HFFc6 (cell line): ENCODE measurements at places on chromosomes 1 and 21.
A peak's percentile ranks its signal among the peaks of the same experiment; 100 is the strongest.

DNA sequence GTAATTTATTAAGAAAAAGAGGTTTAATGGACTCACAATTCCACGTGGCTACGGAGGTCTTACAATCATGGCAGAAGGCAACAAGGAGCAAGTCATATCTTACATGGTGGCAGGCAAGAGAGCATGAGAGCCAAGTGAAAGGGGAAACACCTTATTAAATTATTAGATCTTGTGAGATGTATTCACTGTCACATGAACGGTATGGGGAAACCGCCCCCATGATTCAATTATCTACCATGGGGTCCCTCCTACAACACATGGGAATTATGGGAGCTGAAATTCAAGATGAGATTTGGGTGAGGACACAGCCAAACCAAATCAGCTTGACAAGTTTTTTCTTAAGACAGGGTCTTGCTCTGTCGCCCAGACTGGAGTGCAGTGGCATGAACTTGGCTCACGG, 14.3 kb downstream of the DAP3 start:
- peaks cover 32% of the 10 kb centered on the region for H3K4me1 ChIP-seq
- no peaks in the 10 kb centered on the region for H3K27me3 ChIP-seq
- peaks cover 5% of the 10 kb centered on the region; the same call in 1 of the 2 replicates for H3K36me3 ChIP-seq
- H3K27ac ChIP-seq = no peak overlapping the region

DNA sequence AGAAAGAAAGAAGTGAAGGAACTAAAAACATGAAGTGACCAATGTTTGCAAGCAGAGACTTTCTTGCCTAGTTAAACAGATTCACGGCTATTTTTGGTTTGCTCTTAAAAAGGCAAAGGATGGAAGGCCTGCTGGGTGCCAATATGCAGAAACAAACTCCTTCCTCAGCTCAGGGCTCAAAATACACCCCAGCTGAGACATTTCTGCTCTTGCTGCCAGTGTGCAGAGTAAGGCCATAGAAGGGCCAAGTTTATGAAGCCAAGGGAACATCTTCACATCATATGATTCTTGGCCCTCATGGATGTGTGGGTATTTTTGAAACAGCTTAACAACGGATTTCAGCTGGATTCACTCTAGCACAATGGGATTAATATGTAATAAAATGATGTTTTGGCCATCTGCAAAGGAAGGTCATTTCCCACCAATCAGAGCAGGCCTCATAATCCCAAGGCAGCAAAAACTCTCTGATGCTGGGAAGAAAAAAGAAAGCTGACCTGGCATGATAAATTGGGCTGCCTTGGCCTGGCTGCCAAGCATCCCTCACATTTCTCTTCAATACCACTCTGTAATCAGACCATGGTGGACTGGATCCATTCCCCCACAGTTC, 70.7 kb downstream of the CAPZB start:
- no peak for DNase-seq
- peaks cover 4% of the 10 kb centered on the region; the same call in 1 of the 2 replicates for H3K27me3 ChIP-seq
- H3K36me3 ChIP-seq = peaks cover 43% of the 10 kb centered on the region
- peaks cover 70% of the 10 kb centered on the region for H3K4me1 ChIP-seq

DNA sequence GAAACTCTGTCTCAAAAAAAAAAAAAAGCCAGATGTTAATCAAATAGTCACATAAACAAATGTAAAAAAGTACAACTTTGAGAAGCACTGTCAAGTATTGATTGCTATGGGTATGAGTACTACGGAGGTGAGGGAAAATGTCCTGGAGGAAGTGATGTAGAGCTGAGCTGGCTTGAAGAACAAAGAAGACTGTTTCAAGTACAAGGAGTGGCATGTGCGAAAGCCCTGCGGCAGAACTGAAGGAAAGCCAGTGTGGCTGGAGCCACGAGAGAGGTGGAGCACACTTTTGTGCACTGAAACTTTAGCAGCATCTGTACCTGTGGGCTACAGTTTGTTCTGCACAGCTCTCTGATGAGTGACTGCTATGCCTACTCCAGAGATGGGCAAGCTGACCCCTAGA, 5.4 kb upstream of the RPS6KA1 start:
- no peaks in the 10 kb centered on the region for H3K36me3 ChIP-seq
- no peak for DNase-seq
- no peak overlapping the region for H3K27ac ChIP-seq
- H3K4me3 ChIP-seq = no peak overlapping the region

DNA sequence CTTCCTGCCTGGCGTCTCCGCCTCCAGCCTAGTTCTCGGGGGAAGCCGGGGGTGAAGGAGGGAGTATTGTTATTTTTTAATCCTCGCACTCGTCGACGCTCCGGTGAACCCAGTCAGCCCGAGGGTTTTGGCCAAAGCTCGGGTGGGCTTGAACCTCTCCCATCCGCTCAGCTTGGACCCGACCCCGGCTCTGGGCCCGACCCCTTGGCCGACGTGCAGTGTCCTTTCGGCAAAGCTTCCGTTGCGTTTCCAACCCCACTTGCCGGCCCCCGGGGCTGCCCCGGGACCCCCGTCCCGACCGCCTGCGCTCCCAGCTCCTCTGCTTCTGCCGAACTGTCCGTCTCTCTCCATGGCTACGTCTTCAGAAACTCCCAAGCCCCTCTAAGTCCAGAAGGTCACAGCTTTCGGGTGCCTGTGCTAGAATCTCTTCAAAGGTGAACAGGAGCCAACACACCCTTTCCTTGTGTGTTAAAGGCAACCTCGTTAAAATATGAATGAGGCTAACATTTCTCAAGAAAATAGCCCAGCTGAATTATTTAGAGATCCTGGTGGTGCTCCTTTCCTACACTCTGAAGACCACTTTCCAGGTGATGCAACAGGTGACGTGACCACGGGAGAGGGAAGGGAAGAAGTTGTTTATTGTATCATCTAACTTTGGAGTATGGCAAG, 647 bp downstream of the DESI2 start:
- no peak overlapping the region for H3K4me3 ChIP-seq
- peaks cover 10% of the 10 kb centered on the region for H3K36me3 ChIP-seq
- DNase-seq = no peak
- no peak overlapping the region for H3K27ac ChIP-seq
- peaks cover 9% of the 10 kb centered on the region for H3K4me1 ChIP-seq
- H3K27me3 ChIP-seq = peaks cover 1% of the 10 kb centered on the region

DNA sequence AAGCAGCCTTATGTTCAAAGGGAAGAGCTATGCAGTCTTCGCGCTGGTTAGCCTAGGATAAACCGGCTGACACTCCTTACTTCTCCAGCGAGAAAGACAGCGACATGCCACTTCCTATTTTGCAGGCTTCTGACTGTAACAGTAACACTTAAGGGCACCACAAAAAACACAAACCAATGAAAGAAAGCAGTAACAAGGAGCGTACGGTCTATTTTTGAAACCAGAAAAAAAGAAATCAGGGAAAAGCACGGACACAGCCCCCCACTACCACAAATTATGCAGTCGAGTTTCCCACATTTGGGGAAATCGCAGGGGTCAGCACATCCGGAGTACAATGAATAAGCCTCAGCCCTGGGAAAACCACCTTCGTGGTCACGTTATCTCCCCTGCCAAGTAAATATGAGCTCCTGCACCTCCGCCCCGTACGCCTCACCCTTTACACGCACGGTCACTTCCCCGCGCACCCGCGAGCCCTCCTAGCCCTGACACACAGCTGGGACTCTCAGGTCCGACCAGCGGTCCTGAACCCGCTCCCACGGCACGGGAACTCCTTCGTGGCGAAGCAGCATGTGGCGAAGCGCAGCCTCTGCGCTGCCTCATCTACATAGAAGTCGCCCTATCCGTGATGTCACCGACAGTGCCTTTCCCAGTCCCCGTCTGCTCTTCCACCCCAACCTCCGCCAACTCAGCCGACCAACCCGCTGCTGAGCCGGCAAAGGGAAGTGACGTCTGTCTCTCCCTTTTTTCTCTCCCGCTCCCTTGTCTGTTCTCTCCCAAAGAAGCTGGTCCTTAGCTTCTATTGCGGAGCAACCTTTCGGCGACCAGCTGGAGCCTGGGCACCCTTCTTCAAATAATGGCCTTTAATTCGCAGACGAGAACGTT, 40.9 kb upstream of the PPIAL4F start:
- peak overlapping the region; percentile 90 for H3K4me3 ChIP-seq
- DNase-seq = peak; percentile 93
- H3K36me3 ChIP-seq = no peaks in the 10 kb centered on the region
- peaks cover 20% of the 10 kb centered on the region for H3K4me1 ChIP-seq
- peaks cover 11% of the 10 kb centered on the region for H3K27me3 ChIP-seq
- H3K27ac ChIP-seq = peak overlapping the region; percentile 99

DNA sequence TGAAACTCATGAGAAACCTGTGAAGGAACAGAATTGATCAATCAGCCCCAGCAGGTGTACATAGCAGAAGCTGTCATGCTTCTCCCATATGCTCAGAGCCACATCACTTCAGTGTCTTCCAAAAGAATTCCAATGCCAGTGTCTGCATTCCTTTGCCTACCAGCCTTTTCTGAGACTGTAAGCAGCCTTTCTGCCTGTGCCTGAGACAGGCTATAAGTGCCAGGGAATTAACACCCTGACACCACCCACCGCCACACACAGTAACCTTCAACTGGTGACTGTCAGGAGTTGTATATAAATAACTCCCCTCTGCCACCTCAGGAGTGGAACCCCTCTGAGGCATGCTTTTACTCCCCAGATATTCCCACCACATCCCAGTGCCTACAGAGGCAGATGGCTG, 38.1 kb upstream of the SLAMF9 start:
- peaks cover 48% of the 10 kb centered on the region for H3K4me1 ChIP-seq
- H3K4me3 ChIP-seq = no peak overlapping the region
- H3K27me3 ChIP-seq = peaks cover 4% of the 10 kb centered on the region; the same call in 1 of the 2 replicates
- H3K27ac ChIP-seq = no peak overlapping the region
- no peaks in the 10 kb centered on the region for H3K36me3 ChIP-seq
